GOT3 (cell line): ENCODE measurements at places on chromosomes 6 and 20.

GRCh38 chr6:16257999-16258708, 19.8 kb downstream of the GMPR start:
- DNase-seq, result no peak

DNA sequence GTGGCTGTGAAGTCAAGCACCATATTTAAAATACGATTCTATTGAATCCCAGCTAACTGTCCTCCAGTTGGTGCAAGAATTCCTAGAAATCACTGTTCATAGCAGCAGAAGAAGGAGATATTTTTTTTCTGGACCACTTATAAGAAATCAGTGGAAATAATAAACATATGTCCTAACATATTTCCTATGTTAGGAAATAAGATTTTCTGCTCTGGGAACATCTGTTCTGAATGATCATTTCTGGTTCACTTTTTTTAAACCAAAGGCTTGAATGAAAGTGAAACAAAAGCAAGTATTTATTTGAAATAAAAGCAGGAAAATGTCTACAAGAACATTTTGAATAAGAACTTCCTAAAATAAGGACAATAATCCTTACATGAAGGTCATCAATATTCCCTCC, 138.9 kb upstream of the RALGAPA2 start:
- DNase-seq, result no peak

- no peak for DNase-seq
Observed at GRCh38 chr20:35243986-35244385, 17.5 kb downstream of the MMP24 start.

- no peak for DNase-seq
Observed at GRCh38 chr6:137973201-137973600, 106.1 kb downstream of the TNFAIP3 start.

DNA sequence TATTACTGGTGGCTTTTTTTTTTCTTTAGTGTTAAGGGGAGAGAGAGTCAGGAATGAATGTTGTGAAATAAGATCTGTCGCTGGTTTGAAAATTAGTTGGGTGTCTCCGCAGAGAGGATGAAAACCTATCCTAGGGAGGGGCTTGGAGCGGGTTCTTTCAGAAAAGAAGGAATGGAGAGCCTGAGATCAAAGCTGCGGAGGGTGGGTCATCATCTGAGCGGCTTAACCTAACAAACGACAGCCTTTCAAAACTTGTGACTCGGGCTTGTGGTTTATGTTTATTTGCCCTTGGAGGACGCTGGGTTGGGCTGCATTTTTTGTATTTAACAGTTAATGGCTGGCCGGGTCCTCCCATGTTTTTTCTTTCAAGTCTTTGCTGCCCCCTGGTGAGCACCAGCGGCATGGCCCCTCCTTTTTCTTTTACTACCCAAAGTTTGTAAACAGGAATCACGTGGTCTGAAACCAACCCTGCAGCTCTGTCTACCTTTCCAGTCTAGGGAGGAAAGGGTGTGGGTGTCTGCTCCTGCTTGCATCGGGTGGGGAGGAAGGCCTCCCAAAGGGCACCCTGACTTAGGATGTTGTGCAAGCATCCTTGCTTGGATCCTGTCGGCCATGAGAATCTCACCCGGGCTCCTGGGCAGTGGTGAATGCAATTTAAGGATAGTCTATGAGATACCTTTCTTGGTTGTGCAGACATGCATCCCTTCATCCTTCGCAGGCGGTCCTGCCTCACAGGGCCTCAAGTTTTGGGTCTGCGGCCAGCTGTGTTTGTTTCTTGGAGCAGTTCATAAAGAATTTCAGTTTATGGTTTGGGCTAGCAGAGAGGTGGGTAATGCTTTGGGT, 2.2 kb downstream of the PIM1 start:
- DNase-seq, result peak; percentile 50
